Stimulated activated CD4-positive, alpha-beta T cell treated with anti-CD3 and anti-CD28 coated beads, Interleukin-2, amount 100 ng/mL, for 48 hours (primary cell): ENCODE measurements at places on chromosomes 2 and 18.

DNA sequence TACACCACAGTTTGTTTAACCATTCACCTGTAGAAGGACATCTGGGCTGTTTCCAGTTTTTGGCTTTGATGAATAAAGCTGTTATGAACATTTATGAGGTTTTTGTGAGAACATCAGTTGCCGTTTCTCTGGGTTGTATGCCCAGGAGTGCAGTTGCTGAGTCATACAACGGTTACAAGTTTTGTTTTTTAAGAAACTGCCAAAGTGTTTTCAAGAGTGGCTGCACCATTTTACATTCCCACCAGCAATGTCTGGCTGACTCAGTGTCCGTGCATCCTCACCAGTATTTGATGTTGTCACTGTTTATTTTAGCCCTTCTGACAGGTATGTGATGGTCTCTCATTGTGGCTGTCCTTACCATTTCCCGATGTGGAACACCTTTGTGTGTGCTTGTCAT, 48.0 kb upstream of the GPR17 start:
- no peak for DNase-seq

DNA sequence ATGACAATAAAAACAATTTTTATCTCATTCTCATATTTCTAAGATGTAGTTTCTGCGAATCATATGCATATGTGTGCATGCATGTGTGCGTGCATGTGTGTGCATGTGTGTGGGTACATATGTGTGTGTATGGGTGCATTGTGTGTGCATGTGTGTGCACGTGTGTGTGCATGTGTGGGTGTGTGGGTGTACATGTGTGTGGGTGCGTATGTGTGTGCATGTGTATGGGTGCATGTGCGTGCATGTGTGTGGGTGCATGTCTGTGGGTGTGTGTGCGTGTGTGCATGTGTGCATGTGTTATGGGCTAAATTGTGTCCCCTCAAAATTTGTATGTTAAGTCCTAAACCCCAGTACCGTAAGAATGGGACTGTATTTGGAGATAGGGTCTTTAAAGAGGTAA, 49.3 kb downstream of the COL6A3 start:
- no peak for DNase-seq

DNA sequence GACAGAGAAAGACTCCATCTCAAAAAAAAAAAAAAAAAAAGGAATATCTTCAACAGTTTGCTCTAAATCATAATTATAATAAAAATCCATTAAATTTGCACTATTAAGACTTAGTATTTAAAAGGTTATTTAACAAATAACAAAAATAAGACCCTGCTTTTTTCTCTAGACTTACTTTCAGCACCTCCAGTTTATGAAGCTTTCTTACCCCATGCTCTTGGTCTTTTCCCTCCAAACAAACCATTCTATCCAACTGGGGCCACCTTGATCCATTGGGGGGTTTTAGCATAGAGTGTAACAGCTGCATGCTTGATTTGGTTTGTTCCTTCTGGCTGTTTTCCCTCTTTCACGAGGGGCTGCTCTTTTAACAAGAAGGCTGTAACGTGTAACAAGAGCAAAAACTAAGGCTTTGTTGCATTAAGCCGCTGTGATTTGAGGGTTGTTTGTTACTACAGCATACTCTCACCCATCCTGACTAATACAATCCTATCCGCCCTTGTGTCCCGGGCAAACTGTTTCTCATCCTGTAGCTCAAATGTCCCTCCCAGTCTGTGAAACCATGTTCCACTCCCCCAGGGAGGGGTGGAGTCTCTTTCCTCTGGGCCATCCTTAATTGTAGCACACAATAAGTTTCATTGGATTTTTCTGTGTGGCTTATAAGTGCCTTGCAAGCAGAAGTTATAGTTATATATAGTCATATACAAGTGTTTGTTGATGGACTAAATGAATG, 9.6 kb upstream of the MYCN start:
- DNase-seq: no peak

DNA sequence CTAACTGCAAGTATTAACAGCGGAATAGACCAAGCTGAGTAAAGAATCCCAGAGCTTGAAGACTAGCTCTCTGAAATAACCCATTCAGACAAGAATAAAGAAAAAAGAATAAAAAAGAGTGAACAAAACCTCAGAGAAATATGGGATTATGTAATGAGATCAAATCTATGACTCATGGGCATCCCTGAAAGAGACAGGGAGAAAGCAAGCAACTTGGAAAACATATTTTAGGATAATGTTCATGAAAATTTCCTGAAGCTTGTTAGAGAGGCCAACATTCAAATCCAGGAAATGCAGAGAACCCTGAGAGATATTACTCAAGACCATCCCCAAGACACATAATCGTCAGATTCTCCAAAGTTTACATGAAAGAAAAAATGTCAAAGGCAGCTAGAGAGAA, 17.3 kb downstream of the PFN4 start:
- DNase-seq: no peak

- DNase-seq: no peak
Measured at GRCh38 chr2:237404413-237404812, 9.6 kb downstream of the COL6A3 start.
